Activated T-helper 1 cell treated with Interleukin-2 at 50 U/mL for 16 hours (primary cell): ENCODE measurements at places on chromosomes 4 and X.
A peak's percentile ranks its signal among the peaks of the same experiment; 100 is the strongest.

DNA sequence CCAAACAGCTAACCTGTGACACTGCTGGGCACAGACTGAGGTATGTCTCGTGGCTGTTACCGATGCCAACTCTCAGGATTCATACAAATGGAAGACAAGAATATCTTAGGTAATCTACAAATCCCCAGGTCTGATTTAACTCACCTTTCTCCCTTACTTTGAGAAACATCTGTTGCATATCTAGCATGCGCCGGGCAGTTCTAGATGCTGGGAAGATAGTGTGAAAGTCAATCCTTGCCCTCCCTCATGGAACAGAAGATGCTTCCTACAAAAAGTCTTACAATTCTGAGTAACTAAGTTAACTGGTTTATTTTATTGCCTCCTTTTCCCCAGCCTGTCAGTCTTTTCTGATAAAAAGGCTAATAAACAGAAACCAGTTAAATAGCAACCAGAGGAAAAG, 212.2 kb upstream of the FAT1 start:
- no peak for DNase-seq

DNA sequence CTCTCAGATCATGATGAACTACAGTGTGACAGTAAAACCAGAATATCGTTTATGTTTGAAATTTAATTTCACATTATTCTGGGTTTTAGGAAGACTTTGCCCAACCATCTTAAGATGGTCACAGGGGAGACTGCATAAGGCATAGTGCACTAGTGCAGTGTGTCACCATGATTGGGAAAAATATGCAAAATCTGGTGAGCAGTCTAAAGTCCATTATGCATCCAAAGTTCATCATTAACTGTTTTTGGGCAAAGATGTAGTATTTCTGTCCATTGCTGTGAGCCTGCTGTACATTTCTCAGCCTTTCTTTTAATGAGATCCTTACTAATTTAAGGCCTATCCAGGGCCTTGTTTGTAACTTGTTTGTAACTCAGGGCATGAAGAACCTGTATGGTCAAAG, 11.3 kb upstream of the MFAP3L start:
- no peak for DNase-seq

- DNase-seq = no peak
Measured at GRCh38 chr4:146095860-146096259, 79.7 kb upstream of the LSM6 start.

- DNase-seq = no peak
Measured at GRCh38 chr4:128550060-128550459, 259.4 kb upstream of the JADE1 start.

DNA sequence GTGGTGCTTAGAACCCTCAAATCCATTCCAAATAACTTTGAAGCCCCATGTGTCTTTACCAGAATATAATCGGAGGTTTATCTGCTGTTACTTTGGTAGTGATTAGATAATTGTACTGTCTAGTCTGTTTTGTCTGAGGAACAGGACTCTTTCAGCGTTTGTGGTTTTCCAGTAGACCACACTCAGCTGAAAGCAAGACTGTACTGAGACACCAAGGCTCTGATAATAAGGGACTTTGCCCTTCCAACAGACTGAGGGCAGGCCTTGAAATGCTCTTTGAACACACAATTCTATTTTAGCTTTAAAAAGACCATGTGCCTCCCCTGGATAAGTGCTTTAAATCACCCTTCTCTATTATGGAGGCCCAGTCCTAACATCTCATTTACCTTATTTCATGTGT, 76.1 kb downstream of the KLHL8 start:
- no peak for DNase-seq

DNA sequence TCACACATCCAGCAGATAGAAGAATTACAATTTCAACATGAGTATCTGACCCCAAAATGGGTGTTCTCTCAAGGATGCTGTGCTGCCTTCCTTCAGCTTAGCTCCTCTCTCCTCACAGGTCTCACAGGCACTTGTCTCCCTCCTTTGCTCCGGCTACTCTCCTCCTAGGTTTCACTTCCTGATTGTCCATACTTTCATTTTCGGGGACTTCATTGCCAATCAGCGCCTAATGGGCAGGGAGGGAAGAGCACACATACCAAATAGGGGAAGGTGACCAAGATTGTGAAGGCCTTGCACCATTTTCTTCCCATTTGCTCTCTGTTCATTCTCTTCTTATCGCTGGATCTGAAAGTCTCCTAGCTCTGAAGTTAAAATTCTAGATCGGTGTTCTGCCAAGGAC, 125.4 kb upstream of the EOLA2 start:
- DNase-seq = no peak

DNA sequence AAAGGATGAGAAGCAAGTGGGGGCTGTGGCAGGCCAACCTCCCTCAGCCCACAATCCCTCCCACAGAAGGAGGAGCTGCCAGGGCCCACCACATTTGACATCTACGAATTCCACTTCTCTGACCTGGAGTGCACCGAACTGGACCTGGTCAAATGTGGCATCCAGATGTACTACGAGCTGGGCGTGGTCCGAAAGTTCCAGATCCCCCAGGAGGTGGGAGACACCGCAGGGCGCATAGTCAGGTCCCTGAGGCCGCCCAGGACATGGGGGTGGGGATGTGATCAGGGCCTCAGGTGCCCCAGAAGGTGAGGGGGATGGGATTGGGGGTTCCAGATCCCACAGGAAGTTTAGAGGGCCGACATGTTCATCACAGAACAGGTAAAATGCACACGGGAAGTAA, 13.7 kb downstream of the ATP5ME start:
- DNase-seq = no peak

DNA sequence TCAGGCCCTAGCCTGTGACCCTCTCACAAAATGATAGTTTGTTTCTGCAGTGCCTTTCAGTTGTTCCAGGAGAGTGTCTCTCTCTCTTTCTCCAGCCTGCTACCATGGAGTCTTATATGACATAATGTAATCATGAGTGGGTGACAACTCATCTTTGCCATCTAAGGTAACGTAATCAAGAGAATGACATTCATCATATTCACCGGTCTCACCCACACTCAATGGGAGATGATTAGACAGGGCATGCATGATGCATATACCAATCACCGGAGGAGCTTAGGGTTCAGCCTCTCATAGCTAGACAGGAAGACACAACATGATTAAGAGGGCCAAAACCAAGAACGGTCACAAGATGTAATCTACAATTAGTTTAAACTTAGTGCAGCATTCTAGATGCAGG, 97.1 kb upstream of the FAM9B start:
- DNase-seq = no peak

DNA sequence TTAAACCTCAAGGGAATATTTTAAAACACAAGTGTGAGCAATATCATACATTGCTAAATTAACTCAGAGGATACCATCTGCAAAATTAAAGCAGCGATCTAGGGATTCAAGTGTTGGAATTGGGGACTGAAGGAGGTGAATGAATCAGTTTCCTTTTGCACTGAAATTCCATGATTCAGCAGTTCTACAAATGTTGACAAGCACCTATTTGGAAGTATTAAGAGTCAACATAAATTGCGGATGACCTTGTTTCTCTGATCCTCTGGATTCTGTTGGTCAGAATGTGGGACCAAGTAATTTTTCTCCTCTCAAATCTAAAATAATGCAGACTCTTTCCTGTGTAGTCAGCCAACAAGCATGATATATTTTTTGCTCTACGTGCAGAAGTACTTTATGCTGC, 78.8 kb downstream of the LDB2 start:
- DNase-seq = no peak

GRCh38 chrX:132488819-132489577, at the start of gene MBNL3:
MBNL3 (minus strand) TSS chrX:132489038; CDS start chrX:132439611, 49,427 bp downstream.
- DNase-seq = peak; percentile 48

DNA sequence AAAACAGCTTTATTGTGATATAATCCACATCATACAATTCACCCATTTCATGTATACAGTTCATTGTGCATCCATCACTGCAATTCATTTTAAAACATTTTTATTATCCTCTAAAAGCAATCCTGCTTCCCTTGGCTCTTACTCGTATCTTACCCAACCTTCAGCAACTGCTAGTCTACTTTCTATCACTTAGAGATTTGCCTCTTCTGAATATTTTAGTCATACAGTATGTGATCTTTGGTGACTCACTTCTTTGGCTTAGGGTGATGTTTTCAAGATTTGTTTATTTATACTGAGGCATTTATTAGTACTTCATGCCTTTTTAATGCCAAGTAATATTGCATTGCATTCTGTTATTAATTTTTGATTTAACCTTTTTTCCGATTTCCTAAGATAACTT, 15.0 kb upstream of the MSMO1 start:
- no peak for DNase-seq

DNA sequence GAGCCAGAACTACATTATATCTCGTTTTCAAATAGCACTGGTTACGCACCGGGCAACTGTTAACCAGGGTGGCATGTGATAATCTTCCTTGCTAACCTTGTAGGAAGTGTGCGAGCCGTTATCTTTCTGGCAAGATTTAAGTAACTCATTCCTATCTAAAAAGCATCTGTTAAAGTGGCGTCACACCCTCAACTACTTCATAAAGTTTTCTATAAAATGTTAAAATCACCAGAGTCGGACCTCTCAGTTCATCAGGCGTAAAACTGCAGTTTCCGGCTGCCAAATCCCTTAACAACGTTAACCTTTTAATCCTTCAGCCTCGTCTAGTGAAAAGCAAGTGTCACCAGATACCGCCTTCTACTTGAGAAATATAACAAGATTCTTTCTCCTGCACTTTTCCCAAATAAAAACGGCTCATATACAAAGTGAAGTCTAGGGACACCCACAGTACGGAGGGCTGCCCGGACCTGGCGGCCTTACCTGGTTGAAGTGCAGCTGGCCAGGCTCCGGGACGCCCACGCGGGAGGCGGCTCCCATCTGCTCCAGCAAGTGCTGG, 1.2 kb downstream of the SLC39A8 start:
- DNase-seq = no peak

DNA sequence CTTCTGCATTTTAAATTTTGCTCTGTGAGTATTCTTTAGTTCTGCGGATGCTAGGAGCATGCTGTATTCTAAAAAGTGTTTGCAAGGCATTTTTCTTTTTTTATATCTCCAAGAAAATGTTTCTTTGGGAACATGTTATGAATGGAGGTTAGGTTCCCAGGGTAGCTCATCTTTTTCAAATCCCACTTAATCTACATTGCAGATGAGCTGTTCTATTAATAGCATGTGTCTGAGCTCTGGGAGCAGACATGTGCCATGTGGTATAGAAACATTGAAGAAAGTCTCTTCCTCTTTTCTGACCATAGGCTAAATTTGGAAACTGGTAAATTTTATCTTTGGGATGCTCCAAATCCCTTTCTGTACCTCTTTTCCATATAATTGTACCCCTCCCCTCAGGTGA, 23.2 kb downstream of the DIAPH2 start:
- DNase-seq = no peak

- no peak for DNase-seq
Measured at GRCh38 chr4:155445306-155445705, 68.5 kb upstream of the MAP9 start.

DNA sequence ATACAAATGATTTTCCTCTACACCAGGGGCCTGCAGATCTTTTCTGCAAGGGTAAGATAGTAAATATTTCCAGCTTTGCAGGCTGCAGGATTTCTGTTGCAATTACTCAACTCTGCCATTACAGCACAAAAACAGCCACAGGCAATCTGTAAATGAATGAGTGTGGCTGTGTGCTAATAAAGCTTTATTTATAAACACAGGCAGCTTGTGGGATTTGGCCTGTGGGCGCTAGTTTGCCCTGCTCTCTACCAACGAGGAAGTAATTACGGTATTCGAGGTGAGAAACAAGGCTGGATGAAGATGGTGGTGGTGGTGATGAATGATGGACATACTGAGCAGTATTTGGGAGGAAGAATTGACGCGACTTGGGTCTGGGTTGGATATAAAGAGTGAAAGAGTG, 30.7 kb downstream of the ADGRG2 start:
- no peak for DNase-seq

- no peak for DNase-seq
Measured at GRCh38 chr4:60215906-60216305, 984.2 kb upstream of the ADGRL3 start.

GRCh38 chr4:107148904-107149303, 112.8 kb upstream of the DKK2 start:
- no peak for DNase-seq

- no peak for DNase-seq
Measured at GRCh38 chr4:69970071-69970470, 4.5 kb upstream of the CSN2 start.

GRCh38 chr4:40247350-40247749, 50.5 kb downstream of the RHOH start:
- DNase-seq = peak; percentile 43

GRCh38 chr4:37157476-37158167, 86.9 kb upstream of the NWD2 start:
- no peak for DNase-seq

GRCh38 chr4:162503868-162504267, 340.1 kb upstream of the FSTL5 start:
- DNase-seq = no peak
